ENCODE measurements at places on chromosomes 6 and 20.

GRCh38 chr6:40290816-40291215, 296.3 kb downstream of the LRFN2 start:
- DNase-seq, result no peak

GRCh38 chr6:75308250-75308988, 23.8 kb upstream of the TMEM30A start:
- DNase-seq, result no peak

- DNase-seq, result no peak
Observed at GRCh38 chr6:37319156-37319555, 34.6 kb upstream of the RNF8 start.

DNA sequence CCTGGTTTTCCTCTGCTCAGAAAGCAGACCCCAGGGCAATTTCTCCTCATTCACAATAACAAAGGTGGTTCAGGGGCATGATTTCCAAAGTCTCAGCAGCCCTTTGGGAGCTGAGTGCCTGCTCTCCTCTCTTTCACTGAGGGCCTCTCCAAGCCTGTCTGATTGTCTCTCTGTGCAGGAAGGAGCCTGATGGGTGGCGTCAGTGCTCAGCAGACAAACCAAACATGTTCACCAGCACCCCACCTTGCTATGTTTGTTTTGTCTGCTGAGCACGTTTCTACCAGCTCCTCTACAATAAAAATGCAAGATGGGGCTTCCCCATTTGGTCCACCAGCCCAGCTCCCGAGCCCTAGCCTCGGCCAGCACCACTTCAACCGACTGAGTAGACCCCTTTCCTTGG, 25.4 kb upstream of the TCP11 start:
- no peak for DNase-seq

- peak; percentile 75 for DNase-seq
Observed at GRCh38 chr6:17032590-17032987, 69.3 kb upstream of the STMND1 start.

DNA sequence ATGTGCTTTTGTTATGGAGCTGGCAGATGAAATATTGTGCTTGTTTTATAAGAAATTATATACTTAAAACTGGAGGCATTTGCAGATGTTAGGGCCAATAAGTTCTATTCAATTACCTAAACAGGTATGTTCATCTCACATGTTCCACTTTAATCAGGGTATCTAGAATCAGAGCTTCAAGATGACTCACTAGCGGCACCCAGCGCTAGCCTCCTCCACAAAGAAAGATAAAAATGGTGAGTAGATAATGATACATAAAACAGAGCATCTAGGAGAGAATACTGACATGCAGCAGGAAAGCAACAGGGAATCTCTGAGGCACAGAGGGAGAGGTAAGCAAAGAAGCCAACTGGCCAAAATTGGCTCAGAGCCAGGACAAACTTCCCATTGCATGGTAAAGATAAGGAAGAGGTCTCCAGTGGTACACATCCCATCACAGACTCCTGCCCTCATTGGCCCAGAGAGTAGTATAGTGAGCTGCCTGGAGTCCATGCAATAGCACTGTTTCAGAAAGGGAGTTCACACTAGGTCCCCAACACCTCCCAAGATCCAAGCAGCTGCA, 200.7 kb upstream of the SPTLC3 start:
- DNase-seq, result no peak

GRCh38 chr6:102417368-102417998, 1024.0 kb downstream of the GRIK2 start:
- no peak for DNase-seq

DNA sequence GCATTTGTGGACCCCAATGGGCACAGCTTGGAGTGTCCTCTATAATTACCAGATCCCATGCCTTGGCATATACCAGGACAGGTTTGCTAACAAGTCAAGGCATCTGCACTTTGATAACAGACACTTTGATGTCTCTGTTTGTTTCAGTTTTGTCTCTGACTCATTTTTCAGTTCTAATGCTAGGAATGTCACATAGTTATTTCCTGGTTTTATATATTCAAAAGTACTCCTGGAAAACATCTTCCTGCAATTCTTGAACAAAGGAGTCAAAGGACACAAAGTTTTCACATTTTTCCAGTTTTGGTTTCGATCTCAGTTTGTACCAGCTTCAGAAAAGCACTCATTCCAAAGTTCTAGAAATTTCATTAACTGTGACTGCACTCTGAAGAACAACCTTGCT, 188.1 kb downstream of the FOXC1 start:
- DNase-seq, result no peak

- DNase-seq, result no peak
Observed at GRCh38 chr6:137581019-137581707, 87.0 kb upstream of the OLIG3 start.

DNA sequence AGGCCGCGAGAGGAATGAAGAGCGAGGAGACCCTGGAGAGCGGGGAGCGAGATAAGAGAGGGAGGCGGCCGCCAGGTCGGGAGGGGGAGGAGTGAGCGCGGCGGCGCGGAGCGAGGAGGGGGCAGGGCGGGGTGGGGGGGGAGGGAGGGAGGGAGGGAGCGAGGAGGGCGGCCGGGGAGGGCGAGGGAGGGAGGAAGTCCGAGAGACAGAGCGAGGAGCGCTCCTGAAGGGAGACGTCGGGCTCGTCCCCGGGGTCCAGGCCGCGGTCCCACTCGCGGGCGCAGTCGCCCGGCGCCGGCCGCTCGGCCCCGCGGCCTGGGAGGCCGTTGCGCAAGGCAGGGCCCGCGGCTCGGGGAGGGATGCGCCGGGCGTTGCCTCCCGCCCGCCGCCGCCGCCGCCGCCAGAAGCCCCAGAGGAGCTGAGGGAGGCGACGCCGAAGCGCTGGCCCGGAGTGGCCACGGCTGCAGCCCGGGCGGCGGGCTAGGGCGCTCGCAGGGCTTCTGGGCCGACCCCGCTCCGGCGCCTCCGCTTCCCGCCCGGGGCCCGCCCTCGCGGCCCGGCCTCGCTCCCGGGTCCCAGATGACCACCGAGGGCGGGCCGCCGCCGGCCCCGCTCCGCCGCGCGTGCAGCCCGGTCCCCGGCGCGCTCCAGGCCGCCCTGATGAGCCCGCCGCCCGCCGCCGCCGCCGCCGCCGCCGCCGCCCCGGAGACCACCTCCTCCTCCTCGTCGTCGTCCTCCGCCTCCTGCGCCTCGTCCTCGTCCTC, at the start of gene FOXF2:
Gene FOXF2 (plus strand): TSS at position 208 of the 764 bp plus-strand sequence. CDS start 372 bp downstream, at position 580.
- DNase-seq, result no peak

- DNase-seq, result peak; percentile 26
Observed at GRCh38 chr6:18400831-18401446, 13.8 kb downstream of the RNF144B start.

GRCh38 chr20:63206878-63207277, 9.1 kb downstream of the YTHDF1 start:
- DNase-seq, result peak; percentile 44

DNA sequence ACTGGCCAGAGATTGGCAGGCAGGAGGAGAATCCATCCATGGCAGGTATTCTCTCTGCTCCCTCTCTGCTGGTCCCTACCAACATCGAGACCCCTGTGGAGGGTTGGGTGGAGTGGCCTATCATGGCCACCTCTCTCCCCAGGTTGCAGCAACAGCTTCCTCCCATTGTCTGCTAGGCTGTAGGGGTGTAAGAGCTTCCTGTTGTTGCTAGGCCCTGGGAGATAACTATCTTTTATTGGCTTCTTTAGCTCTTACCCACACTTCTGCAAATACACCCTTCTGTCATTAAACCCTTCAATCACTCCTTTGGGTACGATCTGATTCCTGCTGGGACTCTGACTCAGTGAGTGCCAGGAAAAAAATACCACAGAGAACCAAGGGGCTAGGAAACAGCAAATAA, 66.6 kb upstream of the FAM184A start:
- no peak for DNase-seq

GRCh38 chr6:12504325-12504966, 212.1 kb upstream of the PHACTR1 start:
- peak; percentile 41 for DNase-seq

GRCh38 chr20:5660346-5660745, 89.9 kb upstream of the SHLD1 start:
- no peak for DNase-seq

- DNase-seq, result no peak
Observed at GRCh38 chr6:2275892-2276242, 30.5 kb upstream of the GMDS start.

- no peak for DNase-seq
Observed at GRCh38 chr20:45115829-45116228, 855 bp upstream of the WFDC5 start.

GRCh38 chr20:36214684-36215256, 21.5 kb upstream of the AAR2 start:
- DNase-seq, result peak; percentile 40

- no peak for DNase-seq
Observed at GRCh38 chr6:38901802-38902522, 146.6 kb upstream of the GLP1R start.

DNA sequence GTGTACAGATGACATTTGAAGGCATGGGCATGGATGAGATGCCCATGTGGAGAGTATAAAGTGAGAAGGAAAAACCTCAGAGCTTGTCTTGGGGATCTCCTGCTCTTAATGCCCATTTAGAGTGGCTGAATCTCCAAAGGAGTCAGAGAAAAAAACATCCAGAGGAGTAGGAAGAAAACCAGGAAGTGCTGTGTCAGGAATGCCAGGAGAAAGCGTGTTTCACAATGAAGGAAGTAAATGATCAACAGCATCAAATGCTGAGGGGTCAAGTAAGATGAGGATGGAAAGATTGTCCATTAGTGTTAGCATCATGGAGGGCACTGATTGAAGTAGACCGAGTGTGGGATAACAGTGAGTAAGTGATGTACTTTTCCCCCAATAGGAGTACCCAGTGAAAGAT, 56.1 kb downstream of the FIG4 start:
- DNase-seq, result no peak

DNA sequence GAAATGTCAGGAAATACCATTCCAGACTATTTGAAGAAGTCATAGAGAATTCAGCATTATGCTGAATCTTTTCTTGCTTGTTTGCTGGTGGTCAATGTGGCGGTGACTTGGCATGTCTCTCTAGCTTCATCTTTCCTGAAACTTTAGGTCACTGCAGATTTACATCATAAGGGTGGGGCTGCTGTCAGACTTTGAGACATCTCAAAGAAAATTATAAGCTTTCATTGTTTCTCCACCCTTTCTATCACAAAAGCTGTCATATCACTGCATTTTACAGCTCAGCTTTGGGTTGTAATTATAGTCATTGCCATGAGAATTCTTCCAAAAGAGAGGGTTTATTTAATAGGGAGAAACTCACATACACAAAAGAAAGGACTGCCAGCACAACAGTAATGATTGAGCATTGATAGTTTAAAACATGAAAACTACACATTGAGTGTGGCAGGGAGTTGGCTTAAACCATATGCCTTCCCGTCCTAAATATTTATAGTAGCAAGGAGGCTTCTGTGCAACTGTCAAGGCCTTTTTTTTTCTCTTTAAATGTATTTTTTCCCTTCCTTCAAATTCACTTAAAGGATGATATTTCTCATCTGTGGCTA, 44.7 kb upstream of the LRRC1 start:
- no peak for DNase-seq

- peak; percentile 86 for DNase-seq
Observed at GRCh38 chr6:156809034-156809433, 31.9 kb downstream of the ARID1B start.

DNA sequence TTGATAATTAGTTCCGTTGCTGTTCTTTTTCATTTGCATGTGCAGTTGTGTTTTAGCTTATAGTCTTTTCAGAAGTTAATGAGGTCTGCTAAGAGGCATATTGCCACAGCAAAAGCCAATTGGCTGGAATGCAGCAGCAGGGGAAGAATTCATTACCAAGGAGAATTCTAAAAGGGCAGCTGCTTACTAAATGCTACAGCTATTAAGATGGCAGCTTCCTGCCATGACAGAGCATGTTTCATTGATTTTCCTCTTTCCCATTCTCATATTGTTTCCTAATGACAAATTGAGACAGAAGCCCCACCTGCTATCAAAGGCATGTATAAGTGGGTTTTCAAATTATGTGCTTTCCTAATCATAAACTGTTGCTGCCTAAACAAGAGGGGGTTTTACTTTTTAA, 66.6 kb downstream of the CLVS2 start:
- DNase-seq, result no peak

- DNase-seq, result no peak
Observed at GRCh38 chr20:44433751-44434538, 41.7 kb upstream of the TTPAL start.

- DNase-seq, result peak; percentile 66
Observed at GRCh38 chr20:2523919-2524708, 12.3 kb upstream of the TMC2 start.

- DNase-seq, result no peak
Observed at GRCh38 chr6:170206851-170207431, 83.9 kb downstream of the DLL1 start.

- DNase-seq, result peak; percentile 57
Observed at GRCh38 chr6:137883400-137884148, 16.5 kb downstream of the TNFAIP3 start.

- DNase-seq, result peak; percentile 7
Observed at GRCh38 chr20:10466325-10466724, 31.2 kb downstream of the SLX4IP start.

- DNase-seq, result no peak
Observed at GRCh38 chr20:51067792-51068191, 44.9 kb upstream of the KCNG1 start.

DNA sequence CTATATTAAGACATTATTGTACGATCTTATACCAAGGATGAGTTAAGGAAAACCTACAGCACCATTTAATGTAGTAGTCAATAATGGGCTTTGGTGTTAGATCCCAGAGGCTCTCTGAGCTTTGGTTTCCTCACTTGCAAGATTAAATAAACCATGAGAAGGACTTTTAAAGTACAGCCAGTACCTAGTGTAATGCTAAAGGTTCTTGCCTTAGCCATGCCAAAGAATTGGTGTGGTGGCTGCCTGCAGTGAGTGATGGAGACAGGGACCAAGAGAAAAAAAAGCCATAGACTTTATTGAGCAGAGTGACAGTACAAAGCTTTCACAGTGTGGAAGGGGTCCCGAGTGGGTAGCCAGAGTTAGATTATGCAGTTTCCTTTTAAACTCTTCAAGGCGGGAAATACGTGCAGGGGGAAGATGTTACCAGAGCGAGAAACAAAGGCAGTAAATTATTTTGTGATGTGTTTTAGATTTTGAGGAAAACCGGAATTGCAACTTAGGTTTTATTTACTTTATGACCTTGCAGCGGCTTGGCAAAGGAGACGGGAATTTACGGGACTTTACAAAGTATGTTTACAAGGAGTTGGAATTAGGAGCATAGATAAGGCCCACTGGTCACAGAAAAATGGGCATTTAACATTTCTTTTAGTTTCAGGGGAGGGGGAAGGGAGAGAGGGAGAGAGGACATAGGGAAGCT, 100.4 kb downstream of the MYO6 start:
- DNase-seq, result no peak

DNA sequence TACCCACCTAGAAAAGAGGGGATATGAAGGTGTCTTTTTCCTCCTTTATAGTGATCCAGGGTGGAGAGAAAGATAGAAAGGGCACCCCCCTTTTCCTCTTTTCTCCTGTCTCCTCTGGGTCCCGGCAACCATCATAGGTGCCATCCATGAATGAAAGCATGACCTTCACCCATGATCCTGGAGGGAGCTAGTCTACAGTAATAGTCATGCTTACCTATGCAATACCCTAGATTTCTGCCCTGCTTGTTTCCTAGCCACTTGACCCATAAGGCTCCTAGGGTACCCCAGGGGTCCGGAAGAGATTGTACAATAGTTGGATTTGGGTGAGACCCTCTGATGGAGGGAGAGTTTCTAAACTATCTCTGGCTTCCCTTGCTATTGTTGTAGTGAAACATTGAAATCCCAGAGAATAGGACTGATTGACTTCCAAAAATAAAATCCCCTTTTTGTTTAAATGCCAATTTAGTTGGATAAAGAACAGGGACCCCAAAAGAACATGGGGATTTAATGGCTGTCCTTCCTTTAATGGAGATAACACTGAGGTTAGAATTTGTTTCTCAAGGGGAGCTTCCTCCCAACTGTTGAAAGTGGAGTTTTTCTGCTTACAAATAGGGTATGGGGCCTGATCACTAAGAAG, 366.8 kb upstream of the KHDRBS2 start:
- DNase-seq, result peak; percentile 36
